ENCODE measurements at places on chromosomes 5 and 9.

- DNase-seq = no peak
Observed at GRCh38 chr9:110729641-110730040, 61.0 kb downstream of the MUSK start.

DNA sequence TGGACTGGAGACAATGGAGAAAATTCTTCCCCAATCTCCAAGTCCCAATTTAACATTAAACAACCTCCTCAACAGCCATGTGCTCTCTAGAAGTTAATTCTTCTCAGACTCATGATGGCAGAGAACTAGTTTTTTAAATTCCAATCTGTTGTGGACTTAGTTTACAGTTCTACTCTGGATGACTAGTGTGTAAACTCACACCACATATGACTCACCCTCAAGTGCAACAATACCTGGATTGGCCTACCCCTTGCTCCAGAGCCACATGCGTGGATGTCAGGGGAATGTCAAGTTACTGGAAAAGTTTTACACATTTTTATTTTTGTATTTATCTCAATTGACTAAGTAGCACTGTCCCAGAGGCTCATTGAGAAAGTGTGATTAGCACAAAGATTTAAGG, 136.0 kb upstream of the EFNA5 start:
- DNase-seq = no peak

- DNase-seq = no peak
Observed at GRCh38 chr9:116209414-116210116, 56.0 kb downstream of the PAPPA start.

DNA sequence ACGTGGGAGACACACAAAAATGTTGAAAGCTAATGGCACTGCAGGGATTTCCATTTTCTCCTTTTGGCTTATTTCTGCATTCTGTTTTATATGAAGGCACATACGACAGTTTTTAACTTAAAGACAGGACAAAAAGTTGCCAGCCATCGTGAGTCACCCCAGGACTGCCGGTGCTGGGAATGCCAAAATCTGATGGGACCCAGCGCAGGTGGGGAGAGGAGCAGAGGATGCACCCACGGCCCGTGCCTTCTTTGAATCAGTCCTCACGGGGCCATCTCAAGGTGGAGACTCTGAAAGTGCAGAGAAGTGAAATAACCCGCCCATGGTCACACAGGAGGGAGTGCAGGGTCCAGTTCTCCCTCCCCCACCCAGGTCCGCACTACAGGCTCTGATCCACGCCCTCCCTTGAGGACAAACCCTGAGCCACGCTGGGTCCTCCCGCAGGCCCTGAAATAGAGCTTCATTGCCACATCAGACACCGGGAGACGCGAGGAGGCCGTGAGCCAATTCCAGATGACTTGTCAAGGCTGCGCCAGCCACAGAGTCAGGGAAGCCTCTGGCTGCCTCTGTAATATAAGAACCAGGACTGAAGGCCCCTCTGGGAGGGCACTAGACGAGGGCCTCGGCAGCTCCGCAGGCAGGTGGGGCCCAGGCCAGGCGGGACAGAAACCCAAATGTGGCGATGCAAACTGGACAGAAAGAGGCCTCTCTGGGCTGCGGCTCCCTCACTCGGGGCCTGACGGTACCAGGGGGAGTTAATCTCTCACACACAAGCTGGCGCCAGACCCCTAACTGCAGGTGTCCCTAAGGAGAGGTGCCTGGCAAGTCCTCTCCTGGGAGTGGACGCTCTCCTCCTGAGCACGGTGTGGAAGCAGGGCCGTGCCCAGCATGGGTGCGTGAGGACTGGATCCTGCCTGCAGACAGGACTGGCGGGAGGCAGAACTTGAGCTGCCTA, 22.9 kb downstream of the ADAMTS2 start:
- no peak for DNase-seq

- DNase-seq = no peak
Observed at GRCh38 chr5:78589923-78590322, 58.6 kb downstream of the LHFPL2 start.

DNA sequence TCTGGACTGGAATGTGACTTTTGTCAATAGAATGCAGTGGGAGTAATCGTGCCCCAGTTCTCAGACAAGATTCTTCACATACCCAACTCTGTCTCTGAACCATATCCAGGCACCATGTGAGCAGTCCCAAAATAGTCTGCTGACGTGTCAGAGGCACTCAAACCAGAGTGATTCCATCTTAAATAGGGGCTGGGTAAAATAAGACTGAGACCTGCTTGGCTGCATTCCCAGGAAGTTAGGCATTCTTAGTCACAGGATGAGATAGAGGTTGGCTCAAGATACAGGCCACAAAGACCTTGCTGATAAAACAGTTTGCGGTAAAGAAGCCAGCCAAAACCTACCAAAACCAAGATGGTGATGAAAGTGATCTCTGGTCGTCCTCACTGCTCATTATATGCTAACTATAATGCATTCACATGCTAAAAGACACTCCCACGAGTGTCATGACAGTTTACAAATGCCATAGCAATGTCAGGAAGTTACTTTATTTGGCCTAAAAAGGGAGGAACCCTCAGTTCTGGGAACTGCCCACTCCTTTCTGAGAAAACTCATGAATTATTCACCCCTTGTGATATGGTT, 16.9 kb upstream of the PLCXD3 start:
- DNase-seq = no peak

- DNase-seq = no peak
Observed at GRCh38 chr9:127983847-127984289, 3.1 kb upstream of the EEIG1 start.

- DNase-seq = no peak
Observed at GRCh38 chr5:41778410-41778809, 91.8 kb downstream of the OXCT1 start.
